Regular cardiac myocyte (primary cell): ENCODE measurements at places on chromosomes 3 and 15. TPM values are rescaled to one million over a fixed set of nuclear protein-coding genes. Genes with fewer than 3 reads are reported as not detected.

Gene LRRC31
- total RNA-seq, result not detected in 2 replicates

Gene C3orf38
- 24.0 and 27.1 TPM in 2 replicates for total RNA-seq

Gene CLDND1
- total RNA-seq, result 142 and 143 TPM in 2 replicates

Gene ADGRG7
- total RNA-seq, result not detected in 2 replicates

Gene KCNMB3
- total RNA-seq, result 0.77 and 0.85 TPM in 2 replicates

Gene TERC
- 199 and 580 TPM in 2 replicates for total RNA-seq

Gene SERINC4
- not detected in 2 replicates for total RNA-seq

Gene HESX1
- total RNA-seq, result under 0.01 and 0.85 TPM in 2 replicates

Gene MED12L
- 0.19 and 0.28 TPM in 2 replicates for total RNA-seq

Gene STRC
- total RNA-seq, result 0.28 TPM in 1 of 2 replicates, not detected in the other

Gene XCR1
- not detected in 2 replicates for total RNA-seq

Gene OXTR
- total RNA-seq, result 15.0 and 29.9 TPM in 2 replicates

Gene ZPLD1
- total RNA-seq, result 0.19 and 0.56 TPM in 2 replicates

Gene RPN1
- 585 and 588 TPM in 2 replicates for total RNA-seq

Gene WNT5A
- 36.4 and 78.6 TPM in 2 replicates for total RNA-seq

Gene SOX14
- not detected in 2 replicates for total RNA-seq

Gene KY
- 0.56 and 0.96 TPM in 2 replicates for total RNA-seq

Gene MLF1
- 11.9 and 12.7 TPM in 2 replicates for total RNA-seq

Gene PSTPIP1
- 0.56 and 1.3 TPM in 2 replicates for total RNA-seq

Gene COX5A
- total RNA-seq, result 24.8 and 61.7 TPM in 2 replicates

Gene TTC14
- total RNA-seq, result 31.6 and 32.6 TPM in 2 replicates

Gene GOLGA6A
- total RNA-seq, result under 0.01 and 0.28 TPM in 2 replicates
